NCI-H187 treated with DMSO at 0.1 percent for 48 hours (cell line): ENCODE measurements at places on chromosomes 6 and 20.

DNA sequence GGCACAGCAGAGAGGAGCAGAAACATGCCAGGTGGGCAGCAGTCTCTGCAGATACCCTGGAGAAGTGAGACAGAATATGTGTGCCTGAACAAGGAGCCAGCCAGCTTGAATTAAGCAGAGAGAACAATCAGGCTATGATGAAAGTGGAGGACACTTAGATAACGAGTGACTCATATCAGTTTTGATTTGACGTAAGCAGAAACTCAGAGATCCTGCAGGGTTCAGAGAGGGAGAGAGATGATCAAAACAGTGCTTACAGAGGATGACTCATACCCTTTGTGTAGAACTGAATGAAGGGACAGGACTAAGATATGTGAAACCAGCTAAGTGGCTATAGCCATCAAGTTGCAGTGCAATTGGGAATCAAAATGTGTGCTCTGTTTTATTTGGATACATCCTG lies 300.7 kb downstream of the TENT5A start:
- DNase-seq: no peak

GRCh38 chr6:1965596-1966224 lies 279.7 kb downstream of the GMDS start:
- no peak for DNase-seq

DNA sequence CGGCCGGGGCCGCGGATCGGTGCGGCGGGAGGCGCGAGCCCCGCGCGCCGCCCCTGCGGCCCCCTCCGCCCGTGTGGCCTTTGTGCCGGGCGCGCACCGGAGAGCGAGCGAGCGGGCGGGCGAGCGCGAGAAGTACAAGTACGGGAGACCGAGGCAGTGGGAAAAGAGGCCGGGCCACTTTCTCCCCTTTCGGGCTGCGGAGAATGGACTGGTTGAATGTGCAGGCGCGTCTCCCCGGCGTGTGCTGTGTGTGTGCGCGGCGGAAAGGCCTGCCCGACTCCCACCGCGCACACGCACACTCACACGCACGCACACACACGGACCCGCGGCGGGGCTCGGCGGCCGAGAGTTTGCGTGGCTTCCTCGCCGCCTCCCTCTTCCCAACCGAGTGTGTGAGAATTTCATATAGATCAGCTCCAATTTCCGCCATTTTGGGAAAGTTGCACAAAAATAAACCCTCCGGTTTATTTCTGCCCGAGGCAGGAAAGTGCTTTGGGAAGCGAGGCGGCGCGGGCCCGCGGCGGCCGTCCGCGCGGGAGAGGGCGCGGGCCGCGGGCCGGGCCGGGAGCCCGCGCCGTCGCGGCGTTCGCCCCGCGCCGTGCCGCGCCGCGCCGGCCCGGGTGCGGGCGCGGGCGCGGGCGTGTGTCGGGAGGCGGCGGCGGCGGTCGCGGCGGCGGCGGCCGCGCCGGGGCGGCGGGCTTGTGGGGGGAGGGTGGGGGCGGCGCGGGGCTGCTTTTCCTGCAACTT lies 1.1 kb downstream of the L3MBTL3 start:
- DNase-seq: no peak

GRCh38 chr6:73521351-73521985 lies 636 bp upstream of the EEF1A1 start:
- DNase-seq: no peak

DNA sequence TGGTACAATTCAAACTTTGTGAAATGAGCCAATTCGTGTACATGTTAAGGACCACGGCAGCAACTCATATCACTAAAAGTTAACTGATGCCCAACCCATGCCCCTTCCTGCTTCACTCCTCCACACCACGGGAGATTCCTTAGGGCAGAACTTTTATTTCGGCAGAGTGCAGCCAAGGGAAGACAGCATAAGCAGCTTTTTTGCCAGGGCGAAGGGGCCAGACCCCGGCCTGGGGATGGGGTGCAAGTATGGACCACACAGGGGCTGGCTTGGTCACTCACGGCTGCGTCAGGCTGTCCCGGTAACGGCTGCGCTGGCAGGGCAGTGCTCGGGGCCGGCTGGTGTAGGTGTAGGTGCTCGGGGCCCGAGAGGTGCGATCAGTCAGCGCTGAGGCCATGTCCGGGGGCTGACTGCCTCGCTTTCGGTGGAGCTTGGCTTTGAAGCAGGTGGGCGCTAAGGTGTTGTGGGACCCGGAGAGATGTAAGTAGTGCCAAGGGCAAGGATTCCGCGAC lies 792 bp downstream of the RSPH3 start:
- no peak for DNase-seq

GRCh38 chr6:33827546-33828451 lies 24.0 kb upstream of the MLN start:
- no peak for DNase-seq

- DNase-seq: no peak
Measured at GRCh38 chr20:44457016-44457415, 18.7 kb upstream of the TTPAL start.

DNA sequence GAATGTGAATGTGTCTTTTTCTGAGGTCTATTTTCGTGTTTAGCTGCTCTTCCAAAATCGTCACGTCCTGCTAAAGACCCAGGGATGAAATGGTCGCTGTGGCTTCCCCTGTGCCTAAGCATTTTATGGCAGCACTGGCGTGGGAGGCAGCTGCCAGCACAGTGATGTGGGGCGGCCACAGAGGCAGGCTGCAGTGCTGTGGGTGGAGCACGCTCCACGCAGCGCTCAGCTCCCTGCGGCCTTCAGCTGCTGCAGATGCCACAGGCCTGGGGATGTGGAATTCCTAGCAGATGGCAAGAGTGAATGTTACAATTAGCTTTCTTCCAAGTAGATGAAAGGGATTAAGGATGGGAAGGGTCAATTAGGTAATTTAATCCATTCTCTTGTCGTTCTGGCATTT lies 242.6 kb downstream of the SMOC2 start:
- no peak for DNase-seq

GRCh38 chr6:143937668-143937970 lies 70.4 kb downstream of the PLAGL1 start:
- DNase-seq: no peak

GRCh38 chr6:81633391-81633790 lies 119.1 kb downstream of the TENT5A start:
- no peak for DNase-seq

- no peak for DNase-seq
Measured at GRCh38 chr6:93962566-93962965, 543.2 kb upstream of the EPHA7 start.

GRCh38 chr20:58044931-58045555 lies 183.4 kb downstream of the ANKRD60 start:
- DNase-seq: no peak

GRCh38 chr20:51532577-51533191 lies 9.8 kb downstream of the NFATC2 start:
- no peak for DNase-seq

- no peak for DNase-seq
Measured at GRCh38 chr20:48636301-48636700, 191.5 kb downstream of the PREX1 start.

DNA sequence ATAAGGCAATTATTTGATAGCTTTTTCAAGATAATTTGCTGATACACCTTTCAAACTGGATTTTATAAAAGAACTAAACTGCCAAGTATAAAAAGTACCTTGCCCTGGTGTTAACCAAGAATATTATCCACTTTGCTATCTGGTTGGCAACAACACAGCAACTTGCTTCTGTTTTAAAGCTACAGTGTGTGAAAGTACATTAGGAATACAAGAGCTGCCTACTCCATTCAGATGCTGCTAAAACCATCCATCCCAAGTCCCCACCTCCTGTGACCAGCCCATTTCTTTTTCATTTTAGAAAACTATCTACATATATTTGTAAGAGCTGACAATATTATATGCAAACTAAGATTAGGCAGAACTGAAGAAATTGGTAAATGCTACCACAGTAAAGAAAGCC lies 12.8 kb downstream of the CLDN20 start:
- no peak for DNase-seq

DNA sequence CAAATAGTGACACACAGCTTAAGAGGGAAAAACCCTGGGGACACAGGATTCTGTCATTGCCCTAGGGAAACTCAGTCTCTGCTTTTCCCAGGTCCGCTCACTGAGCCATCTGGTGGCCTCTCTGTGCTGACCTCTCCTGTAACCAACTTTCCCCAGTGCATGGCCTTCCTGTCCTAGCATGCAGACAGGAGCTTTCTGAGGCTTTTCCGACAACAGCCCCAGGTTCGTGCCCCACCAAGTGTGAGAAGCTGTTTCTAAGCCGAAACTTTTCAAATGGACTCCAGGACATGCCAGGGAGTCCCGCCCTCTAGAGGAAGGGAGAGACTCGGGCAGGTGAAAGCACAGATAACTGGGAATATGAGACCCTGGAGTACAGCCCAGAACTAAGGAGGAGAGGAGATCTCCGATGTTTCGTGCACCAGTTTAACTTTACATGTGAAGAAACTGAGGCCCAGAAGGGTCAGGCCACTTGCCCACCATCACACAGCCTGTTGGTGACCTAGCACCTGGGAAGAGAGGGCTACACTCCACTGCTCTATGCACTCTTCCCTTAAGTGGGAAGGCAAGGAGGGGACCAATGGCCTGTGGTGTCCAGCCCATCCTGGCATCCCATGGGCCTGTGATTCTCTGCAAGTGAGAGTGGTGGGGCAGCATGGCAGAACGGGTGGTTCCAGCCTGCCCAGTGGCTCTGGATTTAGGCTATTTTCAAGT lies 46.2 kb downstream of the RPP40 start:
- no peak for DNase-seq

GRCh38 chr6:110524305-110524704 lies 47.9 kb upstream of the SLC22A16 start:
- peak; percentile 15 for DNase-seq

GRCh38 chr6:134063966-134064445 lies 11.6 kb upstream of the SLC2A12 start:
- DNase-seq: peak; percentile 56

GRCh38 chr6:40848868-40849514 lies 190.0 kb downstream of the UNC5CL start:
- DNase-seq: no peak

GRCh38 chr6:100549406-100550167 lies 84.9 kb upstream of the SIM1 start:
- DNase-seq: no peak

GRCh38 chr20:53133125-53133524 lies 161.0 kb downstream of the TSHZ2 start:
- DNase-seq: no peak

GRCh38 chr20:25227317-25227831 lies 20.5 kb upstream of the PYGB start:
- DNase-seq: no peak

DNA sequence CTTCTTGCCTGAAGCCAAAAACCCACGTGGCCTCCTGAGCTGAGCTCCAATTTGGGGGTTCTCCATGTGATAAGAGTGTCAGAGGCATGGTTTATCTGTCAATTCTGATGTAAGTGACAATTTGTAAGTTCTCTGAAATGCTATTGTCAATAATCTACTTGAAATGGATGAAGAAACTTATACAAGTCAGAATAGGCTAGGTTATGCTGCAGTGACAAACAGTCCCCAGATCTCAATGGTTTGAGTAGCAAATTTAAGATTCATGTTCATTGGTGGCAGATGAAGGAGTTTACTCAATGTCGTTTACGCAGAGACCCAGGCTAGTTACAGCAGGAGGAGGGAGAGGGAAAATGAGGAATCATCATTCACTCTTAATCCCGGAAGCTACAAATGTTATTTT lies 352.4 kb downstream of the KIF16B start:
- DNase-seq: no peak

DNA sequence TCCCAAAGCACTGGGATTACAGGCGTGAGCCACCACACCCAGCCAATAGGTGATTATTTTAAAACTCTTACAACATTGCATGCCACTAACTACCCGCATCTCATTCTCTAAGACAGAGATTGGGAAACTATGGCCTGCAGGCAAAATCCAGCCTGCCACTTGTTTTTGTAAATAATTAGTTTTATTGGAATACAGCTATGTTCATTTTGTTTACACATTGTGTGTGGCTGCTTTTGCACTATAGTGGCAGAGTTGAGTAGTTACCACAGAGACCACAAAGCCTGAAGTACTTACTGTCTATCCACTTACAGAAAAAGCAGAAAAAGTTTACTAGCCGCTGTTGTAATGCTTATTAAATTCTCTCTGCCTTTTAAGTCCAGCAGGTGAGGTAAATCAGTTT lies 16.4 kb upstream of the PKIG start:
- no peak for DNase-seq

GRCh38 chr20:22807045-22807444 lies 222.7 kb upstream of the FOXA2 start:
- no peak for DNase-seq

- DNase-seq: no peak
Measured at GRCh38 chr6:142927904-142928303, 17.1 kb downstream of the HIVEP2 start.

DNA sequence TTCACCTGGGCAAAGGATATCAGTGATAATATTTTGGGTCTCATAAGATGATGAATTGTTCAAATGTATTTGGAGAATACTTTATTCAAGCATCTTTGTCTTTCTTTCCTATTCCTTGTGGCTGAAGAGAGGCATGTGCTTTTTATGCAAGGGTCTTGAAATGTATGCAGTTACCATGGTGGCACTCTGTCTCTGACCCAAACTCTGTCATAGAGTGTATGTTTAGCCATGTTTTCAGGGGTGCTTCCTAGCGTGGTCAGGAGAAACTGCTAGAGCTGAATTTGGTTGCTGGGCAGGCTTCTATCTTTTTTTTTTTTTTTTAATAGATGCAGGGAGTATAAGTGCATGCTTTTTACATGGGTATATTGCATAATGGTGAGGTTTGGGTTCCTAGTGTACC lies 15.4 kb downstream of the UST start:
- no peak for DNase-seq

DNA sequence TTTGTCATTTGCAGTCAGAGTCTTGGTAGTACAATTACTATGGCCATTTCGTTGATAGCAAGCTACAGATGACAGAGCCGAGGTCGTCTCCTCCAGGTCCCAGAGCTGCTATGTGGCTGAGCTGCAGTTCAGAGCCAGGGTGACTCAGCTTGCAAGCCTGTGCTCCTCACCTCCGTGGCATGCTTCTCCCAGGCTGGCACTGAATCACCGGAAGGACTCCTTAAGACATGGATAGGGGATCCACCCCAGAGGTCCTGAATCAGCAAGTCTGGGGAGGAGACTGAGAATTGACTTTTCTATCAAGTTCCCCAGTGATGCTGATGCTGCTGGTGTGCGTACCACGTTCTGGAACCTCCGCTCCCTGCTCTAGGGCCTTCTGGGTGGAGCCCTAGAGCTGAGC lies 291.2 kb downstream of the CDH26 start:
- no peak for DNase-seq

DNA sequence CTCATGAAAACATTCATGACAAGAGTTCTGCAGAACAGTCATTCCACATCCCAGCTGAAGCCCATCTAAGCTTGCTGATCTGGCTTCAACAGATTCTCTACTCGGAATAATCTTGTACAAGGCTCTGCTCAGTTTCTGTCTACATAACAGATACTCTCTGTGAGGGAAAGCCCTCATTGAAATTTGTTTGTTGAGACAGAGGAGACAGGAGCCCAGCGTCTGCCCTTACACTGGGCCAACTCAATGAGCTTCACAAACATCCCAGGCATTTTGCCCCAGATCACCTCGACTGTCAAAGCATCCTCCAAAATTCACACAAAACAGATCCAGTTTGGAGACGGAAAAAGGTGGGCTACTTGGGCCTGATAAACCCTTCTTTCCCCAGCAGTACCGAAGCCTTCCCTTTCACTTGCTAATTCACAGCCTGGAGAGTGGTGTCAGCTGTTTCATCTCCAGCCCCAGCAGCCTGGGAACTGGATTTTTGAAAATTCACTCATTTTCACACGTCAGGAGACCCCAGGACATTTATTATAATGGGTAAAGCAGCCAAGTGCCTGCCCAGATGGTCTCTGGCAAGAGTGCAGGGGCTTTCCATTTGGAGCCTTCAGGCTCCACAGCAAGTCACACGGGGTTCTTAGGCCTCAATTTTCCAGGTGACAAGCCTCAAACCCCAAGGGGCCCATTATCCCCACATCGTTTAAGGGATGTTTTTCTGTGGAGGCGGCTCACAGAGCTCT lies 7.3 kb downstream of the CCDC167 start:
- no peak for DNase-seq
